ENCODE measurements at places on chromosomes 5 and 9.

- DNase-seq: no peak
Observed at GRCh38 chr9:138020120-138020794, 142.7 kb downstream of the CACNA1B start.

DNA sequence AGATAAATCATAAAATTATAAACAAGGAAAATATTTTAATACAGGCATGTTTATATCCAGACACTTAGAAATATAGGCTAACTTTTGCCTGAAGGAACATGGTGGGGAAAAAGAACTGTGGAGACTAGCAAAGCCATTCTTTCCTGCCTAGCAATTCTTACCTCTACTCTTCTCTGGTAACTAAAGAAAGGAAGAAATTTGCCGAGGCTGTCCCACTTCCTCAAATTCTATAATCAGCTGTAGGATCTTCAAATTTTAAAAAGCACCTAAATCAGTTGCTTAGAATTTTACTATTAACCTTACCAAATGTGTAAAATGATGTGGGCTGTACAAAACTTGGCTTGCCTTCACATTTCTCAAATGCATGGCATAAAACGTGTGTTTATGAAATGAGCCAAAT lies 249.1 kb upstream of the SMARCA2 start:
- DNase-seq: no peak

- DNase-seq: no peak
Observed at GRCh38 chr9:134322781-134323241, 3.4 kb upstream of the RXRA start.

DNA sequence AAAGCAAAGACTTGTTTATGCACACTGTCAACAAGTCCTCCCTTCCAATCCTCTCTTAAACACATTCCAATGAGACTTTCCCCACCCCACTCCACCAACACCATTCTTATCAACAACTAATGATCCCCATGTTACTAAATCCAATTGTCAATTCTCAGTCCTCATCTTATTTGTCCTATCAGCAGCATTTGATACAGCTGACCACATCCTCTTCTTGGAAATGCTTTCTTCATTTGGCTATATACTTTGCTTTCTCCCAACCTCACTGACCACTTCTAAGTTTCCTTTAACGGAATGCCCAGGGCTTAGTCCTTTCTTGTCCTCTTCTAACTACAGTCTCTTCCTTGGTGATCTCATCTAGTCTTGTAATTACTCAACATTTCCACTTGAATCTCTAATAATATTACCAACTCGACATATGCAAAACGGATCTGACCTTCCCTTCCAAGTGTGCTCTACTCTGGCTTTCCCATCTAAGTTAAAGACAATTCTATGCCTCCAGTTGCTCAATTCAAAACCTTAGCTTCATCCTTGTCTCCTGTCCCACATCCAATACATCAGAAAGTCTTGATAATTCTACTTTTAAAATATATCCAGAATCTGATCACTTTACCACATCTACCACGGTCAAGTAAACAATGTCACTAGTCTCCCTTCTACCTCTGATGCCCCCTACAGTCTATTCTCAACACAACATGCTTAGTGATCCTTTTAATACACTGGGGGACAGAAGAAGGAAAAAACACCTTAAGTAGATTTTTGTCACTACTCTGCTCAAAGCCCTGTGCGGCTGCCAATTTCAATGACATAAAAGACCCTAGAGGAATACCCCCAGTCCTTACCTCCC lies 25.5 kb downstream of the AGTPBP1 start:
- no peak for DNase-seq

GRCh38 chr9:106438928-106439327 lies 424.0 kb upstream of the ZNF462 start:
- DNase-seq: no peak

GRCh38 chr5:29023541-29023940 lies 1985.2 kb upstream of the CDH9 start:
- no peak for DNase-seq

GRCh38 chr5:111349429-111349828 lies 125.2 kb downstream of the CAMK4 start:
- no peak for DNase-seq

DNA sequence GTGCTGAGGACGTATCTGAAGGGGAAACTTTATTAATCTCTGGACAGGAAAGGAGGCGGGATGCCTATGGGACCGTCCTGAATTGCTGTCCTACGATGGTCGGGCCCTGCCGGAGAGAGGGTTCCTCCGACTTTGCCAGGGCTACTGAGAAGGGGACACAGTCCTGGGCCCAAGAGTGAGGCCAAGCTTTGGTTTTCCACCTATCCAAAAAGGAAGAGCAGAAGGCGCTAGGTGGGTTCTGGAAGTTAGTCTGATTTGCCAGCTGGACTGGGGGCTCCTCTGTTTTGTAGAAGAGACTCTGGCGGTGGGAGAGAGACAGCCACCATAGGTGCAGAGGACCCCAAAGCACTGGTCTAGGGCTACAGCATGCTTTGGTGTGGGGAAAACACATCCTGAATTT lies 243.8 kb upstream of the IRX4 start:
- no peak for DNase-seq

DNA sequence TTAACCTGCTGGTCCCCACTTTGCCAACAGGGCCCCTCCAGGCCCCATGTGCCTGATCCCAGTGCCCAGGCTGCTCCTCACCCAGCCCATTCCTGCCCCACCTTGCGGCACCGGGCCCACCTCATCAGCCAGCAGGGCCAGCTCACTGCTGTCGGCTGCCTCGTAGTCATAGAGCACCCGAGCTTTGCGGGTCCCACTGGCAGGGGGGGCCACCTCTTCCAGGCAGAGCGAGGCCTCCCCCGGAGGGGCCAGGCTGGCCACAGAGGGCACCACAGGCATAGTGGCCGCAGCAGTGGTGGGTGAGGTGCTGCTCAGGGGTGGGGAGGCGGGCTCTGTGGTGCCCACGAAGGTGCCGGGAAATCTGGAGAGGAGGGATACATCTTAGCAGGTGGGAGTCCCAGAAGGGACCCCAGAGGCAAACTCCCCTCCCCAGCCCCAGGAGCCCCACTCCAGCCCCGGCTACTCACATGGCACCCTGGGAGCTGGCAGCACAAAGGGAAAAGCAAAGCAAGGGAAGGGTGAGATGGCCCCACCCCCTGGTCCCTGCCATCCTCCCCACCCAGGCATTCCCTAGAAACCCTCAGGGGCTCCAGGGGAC lies 19.0 kb downstream of the SH3GLB2 start:
- no peak for DNase-seq

DNA sequence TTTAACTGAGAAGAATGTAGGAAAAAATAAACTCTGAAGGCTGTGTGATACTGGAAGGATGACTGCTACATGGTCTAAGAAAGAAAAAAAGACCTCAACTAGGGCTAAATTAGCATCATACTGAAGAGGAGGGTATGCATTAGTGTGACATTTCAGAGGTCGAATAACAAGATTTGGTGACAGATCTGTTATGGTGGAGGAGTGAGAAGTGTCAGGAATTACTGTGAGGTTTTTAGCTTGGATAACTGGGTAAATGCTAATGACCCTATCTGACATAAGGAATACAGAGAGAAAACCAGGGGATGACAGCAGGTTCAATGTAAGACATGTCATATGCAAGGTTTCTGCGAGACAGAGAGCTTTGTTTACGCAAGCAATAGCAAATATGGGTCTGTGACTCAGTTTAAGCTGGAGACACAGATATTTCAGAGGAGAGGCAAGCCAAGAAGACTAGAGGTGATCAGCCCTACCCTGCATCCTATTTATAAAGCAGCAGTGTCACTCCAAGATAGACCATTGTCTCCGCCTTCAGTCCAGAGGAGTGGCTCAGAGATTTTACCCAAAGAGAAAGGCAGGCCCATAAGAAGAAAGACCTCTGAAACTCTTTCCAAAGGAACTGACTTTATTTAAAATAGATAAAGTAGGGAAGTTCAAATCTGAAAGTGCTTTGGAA lies 44.3 kb downstream of the FBN2 start:
- DNase-seq: no peak

DNA sequence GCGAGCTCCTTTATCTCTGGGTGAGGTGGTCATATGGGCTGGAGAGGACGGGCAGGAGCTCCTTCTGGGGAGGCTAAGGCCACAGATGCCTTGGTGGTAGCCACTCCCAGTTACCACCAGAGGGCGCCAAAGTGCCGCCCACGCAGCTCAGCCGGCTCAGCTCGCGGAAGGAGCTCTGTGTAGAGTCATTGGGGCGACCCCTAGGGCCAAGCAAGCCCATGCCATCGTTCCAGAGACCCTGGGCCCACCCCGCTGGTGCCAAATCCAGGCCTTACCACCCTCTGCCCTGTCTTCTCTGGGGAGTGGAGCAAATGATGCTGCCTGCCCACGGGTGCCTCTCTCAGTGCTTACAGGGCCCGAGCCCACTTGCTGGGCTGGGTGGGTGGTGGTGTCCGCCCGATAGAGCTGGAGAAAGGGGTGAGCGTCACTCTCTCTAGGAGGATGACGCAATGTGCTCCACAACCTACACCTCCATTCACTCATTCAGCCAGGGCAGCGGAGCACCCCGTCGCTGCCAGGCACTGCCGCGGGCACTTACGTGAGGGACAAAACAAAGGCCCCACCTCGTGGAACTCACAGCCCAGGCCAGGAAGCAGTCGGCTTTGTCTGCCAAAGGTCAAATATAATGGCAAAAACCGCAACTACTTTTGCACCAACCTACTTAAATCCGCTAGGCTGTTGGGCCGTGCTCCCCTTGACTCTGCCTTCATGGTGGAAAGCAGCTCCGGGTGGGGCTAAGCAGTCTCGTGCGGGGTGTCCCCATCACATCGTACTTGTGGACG lies 13.8 kb downstream of the TSPAN17 start:
- peak; percentile 57 for DNase-seq

DNA sequence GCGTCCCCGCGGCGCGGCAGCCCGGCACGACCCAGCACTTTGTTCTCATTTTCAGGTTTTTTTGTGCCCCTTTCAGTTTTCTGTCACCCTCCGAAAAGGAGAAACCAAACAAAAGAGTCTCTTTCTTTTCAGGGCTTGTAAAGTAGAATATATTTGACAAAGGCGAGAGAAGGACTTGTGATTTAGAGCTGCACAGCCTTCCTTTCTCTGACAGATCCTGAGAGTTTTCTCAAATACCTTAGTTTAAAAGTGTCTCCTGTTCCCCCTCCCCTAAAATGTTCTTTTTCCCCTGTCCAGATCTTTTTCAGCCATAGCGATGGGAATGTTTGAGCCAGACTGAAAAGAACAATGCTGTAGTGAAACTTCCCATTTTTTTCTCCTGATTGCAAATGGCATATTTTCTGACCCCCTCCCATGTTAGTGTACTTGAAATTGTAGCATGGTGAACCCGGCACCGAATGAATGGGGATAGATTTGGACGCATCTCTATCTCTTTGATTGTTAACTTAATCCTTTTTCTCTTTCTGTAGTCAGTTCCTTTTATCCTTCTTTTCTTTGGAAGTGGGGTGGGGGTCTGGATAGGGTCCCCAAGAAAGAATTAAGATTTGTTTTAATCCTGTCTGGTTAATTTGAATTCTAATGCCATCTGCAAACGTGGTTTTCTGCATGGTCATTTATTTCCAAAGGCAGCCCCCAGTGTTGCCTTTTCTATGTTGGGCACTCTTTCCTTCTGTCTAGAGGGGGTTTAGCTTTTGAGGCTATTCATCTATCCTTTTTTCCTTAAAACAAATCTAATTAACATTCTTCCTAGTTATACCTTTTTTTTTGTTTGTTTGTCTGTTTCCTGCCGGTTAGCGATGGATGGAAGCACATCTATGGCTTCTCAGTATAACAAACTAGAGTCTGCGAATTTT lies 2.2 kb downstream of the ZSWIM6 start:
- DNase-seq: no peak

GRCh38 chr9:2082772-2083171 lies 67.6 kb downstream of the SMARCA2 start:
- peak; percentile 25 for DNase-seq

DNA sequence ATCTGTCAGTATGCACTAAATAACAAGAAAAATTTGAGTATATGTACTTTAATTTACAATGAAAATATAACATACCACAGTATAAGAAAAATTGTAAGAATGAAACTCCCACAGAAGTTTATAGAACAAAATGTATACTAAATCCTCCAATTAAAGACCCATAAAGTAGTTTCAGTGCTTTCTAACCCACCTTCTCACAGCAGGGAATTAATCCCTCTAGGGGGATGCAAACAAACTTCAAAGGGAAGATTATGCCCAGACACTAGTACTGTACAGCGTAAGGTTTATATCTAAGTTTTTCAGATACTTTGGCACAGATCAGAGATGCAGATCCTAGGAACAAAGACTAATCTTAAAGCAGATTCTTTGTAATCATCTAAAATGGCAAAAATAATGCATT lies 57.2 kb downstream of the DENND1A start:
- DNase-seq: no peak
